Stimulated activated CD8-positive, alpha-beta memory T cell treated with anti-CD3 and anti-CD28 coated beads, Interleukin-15, amount 100 ng/mL, for 4 hours (primary cell): ENCODE measurements at places on chromosomes 2 and 18.

- DNase-seq = no peak
Measured at GRCh38 chr2:46549166-46549844, 69.9 kb downstream of the TMEM247 start.

DNA sequence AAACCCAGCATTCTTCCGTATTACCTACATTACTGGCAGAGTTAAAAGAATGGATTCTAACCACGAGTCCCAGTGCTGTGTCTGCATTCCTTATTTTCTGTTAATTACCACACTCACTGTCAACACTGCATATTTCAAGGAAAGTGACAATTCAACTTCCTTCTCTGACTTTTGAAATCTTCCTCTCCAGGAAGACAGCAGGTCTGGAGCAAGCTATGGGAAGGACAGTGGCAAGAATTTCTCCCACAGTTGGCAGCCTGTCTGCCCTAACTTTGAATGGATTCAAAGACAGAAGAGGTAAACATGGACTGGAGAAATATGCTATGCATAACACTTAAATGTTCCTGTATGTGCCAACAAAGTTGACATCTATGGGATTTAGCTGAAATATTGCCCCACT lies 700.5 kb upstream of the CHAC2 start:
- DNase-seq = no peak

GRCh38 chr18:11215216-11215615 lies 65.8 kb upstream of the PIEZO2 start:
- DNase-seq = no peak

GRCh38 chr2:26559044-26559405 lies 81.1 kb upstream of the OTOF start:
- no peak for DNase-seq

- DNase-seq = no peak
Measured at GRCh38 chr2:38233231-38233983, 143.7 kb downstream of the ATL2 start.

DNA sequence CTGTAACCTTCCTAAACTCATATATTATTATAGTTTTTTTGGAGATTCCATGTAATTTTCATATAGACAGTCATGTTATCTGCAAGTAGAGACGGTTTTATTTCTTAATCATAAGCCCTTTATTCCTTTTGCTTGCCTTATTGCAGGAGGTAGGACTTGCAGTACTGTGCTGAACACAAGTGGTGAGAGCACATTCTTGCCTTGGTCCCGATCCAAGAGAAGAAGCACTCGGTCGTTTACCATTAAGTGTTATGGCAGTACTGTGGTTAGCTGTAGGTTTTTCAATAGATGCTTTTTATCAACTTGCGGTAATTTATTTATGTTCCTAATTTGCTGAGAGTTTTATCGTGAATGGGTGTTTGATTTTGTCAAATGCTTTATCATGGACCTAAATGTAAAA lies 305.7 kb downstream of the DYSF start:
- DNase-seq = no peak

DNA sequence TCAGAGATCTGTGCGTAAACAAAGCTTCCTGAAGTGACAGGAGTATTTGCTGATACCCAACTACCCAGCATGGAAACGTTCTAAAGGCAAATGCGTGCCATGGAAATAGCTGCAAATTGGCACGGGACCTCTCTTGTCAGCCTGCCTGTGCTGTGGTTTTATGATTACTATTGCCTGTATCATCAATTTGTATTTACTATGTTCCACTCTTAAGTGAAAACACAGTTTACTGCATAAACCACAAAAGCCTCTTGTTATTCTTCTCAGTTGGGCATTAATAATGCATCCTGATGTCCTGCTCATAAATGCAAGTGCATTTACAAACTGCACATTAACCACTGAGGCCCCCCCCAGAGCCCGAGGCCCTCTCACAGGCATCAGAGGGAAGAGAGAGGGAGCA lies 196.6 kb upstream of the SLC35G4 start:
- DNase-seq = no peak

GRCh38 chr18:46402396-46402795 lies 254.6 kb downstream of the LOXHD1 start:
- no peak for DNase-seq

DNA sequence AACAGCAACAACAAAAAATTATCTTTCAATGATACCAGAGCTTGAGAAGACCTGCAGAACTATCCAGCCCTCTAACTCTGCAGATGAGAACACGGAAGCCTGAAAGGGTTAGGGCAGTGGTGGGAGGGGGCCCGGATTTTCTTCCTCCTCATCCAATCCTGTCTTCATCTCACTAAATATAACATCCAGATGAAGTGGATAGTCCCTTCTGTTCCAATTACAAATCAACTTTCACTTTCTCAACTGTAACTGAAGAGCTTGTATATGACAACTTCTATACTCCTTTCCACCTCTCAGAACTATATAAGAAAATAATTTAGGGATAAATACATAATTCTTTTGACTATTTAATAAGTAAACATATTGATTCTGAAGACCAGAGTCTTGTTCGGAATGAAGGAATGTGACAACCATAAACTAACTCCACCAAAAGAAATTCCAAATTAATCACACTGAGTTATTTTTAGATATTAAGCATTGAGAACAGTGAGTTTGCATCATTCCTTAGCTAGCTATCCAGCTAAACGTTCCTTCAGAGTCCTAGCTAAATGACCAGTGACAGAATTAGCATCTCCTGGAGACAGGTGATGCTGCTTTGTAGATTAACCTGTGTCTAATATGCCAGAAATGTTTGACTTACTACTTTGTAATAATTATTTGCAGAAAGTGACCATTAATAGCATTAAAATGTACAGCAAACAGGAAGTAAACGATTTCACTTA lies 32.7 kb downstream of the SFT2D3 start:
- no peak for DNase-seq

GRCh38 chr2:213227458-213227857 lies 56.8 kb upstream of the SPAG16 start:
- DNase-seq = no peak

DNA sequence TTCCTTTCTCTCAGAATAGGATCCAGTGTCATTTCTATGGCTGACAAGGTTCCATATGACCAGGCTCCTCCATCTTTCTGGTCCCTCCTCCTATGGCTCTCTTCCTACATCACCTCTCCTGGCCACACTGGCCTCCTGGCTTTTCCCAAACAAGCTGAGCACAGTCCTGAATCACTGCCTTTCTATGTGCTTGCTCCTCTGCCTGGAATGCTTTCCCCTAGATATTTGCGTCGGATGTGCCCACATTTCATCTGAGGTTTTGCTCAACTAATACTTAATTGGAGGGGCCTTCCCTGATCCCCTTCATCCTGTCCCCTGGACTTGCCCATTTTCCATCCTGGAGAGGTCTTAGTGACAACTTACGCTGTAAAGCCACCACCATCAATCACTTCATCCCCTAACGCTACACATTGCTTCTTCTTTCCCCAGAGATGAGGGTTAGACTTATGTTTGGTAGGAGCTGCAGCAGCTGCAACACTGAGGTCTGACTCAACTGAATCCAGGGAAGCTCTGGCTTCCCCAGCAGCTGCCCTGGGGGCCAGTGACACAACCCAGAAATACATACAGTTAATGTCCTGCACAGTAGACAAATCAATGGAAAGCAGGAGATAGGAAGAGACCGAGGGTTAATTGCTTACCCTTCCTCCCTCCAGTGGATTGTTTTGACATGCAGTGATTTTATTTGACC lies 42.9 kb downstream of the QPCT start:
- no peak for DNase-seq

DNA sequence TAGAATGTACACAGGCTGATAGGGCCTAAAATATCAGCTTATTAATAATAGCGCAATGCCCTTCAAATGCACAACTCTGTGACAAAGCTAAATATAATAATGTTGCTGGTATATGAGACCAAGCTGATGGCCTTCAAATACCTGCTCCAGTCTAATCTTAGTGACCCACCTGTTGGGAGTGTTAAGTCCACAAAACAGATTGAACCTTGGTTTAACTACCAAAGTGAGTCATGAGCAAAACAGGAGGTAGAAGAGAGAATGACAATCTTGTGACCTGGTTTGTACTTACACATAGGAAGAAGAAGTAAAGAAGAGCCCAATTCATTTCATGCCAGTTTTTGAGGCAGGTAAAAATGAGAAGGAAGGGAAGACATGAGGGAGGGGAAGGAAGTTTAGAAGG lies 295.0 kb downstream of the NR4A2 start:
- DNase-seq = no peak

GRCh38 chr18:22538426-22538825 lies 120.7 kb upstream of the CTAGE1 start:
- no peak for DNase-seq

- no peak for DNase-seq
Measured at GRCh38 chr2:125857971-125858794, 797.8 kb upstream of the GYPC start.

DNA sequence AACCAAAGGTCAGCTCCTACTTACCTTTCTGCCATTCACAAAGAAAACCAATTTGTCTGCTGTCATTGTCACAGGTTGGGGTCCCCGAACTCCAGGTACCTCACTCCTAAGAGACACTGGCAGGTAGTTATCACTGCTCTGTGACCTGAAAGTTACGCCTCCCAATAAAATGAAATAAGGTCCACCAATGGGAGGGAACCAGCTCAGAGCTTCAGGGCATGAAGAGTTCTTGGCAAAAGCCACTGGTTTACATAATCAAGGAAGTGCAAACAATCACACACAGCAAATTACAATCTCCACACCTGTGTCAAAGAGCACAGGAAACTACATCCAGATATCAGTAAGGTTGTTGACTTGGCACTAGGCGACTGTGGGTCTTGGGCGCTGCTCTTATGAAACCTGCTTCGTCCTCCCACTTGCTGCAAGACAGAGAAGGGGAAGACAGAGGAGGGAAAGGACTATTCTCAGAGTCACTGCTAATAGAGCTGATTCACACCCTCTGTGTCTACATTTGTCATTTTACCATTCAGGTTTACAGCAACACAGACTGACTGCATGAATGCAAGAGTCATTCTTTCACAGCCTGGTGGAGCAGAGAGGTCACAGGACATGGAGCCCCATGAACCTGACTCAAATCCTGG lies at the start of gene XDH:
Gene XDH (minus strand): TSS at position 142 of the 641 bp plus-strand sequence. CDS start 76 bp downstream, at position 66.
- no peak for DNase-seq

DNA sequence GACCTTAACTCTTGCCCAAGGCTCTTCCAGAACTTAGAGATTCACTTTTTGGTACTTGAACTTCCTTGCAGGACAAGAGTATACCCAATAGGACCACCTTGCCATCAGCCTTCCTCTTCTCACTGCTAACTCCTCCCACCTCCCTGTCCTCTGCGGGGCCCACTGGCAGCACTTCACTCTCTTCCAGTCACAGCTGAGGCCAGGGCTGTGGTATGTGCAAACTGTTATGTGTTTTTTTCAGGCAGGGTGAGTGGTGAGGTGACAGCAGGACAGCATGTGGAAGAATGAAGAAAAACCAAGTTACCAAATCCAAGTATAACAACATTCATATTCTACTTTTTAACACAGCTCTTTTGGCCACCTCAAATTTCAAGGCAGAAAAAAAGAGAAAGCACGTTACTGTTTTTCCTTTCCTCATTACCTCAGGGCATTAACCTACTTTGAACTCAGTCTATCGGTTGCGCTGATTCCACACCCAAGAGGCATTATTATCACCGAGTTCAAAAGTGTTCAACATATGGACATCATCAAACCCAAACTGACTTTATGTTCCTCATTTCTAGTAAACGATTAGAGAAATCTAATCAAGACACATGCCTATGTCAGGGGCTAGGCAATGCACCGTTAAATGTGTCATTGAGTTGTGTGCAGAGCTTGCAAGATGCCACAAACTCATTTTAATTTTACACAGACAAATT lies 605.2 kb upstream of the SYT4 start:
- no peak for DNase-seq

- no peak for DNase-seq
Measured at GRCh38 chr2:133495226-133495625, 73.0 kb downstream of the NCKAP5 start.

DNA sequence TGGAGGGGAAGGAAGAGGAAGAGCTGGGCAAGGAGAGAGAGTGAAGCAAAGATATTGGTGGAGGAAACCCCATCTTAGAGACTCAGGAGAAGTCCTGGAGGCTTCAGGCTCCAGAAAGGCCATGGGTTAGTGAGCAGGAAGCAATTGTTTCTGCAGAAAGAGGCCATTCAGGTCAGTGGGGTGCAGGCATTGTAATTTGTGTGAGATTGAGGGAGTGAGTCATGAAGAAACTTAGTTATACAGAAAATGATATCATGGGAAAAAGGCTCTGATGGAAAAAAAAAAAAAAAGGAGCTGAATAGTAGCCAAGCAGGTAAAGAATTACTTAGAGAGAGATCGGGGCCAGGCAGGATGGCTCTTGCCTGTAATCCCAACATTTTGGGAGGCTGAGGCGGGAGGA lies 4.0 kb downstream of the EMILIN2 start:
- no peak for DNase-seq

GRCh38 chr2:150716186-150716585 lies 228.7 kb upstream of the RND3 start:
- DNase-seq = no peak

DNA sequence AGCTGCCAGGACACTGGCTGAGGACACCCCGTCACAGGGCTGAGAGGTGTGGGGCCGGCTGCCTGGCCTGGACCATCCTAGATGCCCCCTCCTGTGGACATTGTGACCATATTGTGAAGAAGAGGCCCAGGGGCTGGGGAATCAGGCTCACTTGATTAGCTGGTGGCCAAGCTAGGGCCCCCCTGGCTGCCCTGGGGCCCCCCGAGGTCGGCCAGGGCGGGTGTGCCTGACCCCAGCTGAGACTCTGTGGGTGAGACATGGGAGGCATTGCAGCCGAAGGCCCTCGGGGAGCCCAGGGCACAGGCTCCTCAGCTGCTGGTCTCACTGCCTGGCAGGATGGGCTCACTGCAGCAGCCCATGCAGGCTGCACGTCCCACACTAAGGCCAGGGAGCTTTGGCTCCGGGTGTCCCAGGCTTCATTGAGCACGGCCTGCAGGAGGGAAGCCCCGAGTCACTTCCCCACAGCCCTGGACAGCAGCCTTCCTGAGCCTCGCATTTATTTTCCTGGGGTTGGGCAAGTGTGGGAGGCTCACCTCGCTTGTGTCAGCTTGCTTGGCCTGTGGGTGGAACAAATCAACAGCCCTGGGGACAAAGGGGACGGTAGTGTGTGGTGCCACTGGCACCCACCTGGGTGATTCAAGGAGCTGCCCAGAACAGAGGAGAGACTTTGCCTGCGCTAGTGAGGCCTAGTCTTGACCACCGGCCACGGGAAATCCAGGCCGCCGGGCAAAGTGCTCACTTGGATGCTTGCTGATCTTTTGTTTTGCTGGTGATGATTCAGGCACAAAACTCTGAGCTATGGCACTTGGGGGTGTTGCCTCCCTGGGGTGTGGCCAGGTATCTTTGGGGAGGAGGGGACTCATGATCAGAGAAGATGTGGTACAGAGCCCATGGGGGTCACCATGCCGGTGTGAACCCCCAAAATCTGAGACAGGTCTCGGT lies 1.3 kb downstream of the GAL3ST2 start:
- no peak for DNase-seq

DNA sequence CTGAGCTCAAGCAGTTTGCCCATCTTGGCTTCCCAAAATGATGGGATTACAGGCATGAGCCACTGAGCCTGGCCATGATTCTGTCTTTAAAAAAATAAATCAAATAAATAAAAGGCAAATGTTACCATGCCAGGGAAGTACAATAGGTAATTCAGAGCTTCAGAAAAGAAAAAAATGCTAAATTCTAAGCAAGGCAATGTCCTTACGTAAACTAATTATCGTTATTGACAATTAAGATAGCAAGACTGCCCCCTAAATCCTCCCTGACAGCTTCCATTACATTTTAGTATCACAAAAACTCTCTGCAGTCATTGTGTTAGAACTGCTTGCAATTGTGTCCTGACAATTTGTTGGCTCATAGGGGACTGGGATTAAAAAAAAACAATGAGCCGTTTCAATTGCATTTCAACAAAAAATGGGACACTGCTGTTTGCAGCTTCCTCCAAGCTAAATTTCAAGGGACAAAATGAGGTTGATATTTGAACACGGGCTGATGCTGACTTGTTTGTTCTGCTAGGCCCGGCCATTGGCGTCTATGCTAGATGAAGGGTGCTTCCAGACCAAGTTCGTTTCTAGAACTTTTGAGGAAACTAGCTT lies 88.9 kb downstream of the MOGAT1 start:
- no peak for DNase-seq
